ENCODE measurements at places on chromosomes 7 and 10.

GRCh38 chr10:50851884-50852671 is 33.3 kb downstream of the A1CF start:
- no peak for DNase-seq

DNA sequence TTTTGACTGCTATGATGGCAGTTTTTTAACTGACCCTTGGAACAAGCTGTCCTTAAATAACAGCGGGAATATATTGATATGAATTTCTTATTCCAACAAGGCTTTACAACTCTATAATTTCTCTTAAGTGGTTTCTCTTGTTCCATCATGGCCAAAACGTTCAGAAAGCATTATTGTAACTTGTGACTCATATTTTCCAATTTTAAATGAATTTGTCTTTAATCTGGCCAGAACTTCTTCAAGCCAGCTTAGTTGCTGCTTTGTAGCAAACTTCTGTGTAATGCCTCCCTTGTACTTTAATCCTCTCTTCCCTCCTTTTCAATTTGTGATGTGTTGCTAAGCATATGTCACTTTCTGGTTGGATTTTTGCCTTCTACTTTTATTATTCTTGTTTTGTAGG is 271.9 kb downstream of the KIF20B start:
- no peak for DNase-seq

GRCh38 chr10:26365681-26366358 is 72.3 kb upstream of the APBB1IP start:
- DNase-seq, result no peak

- peak; percentile 28 for DNase-seq
These were observed 579 bp downstream of the RBM33 start for GRCh38 chr7:155644971-155645509.

GRCh38 chr10:111986079-111986478 is 197.5 kb downstream of the GPAM start:
- DNase-seq, result no peak

DNA sequence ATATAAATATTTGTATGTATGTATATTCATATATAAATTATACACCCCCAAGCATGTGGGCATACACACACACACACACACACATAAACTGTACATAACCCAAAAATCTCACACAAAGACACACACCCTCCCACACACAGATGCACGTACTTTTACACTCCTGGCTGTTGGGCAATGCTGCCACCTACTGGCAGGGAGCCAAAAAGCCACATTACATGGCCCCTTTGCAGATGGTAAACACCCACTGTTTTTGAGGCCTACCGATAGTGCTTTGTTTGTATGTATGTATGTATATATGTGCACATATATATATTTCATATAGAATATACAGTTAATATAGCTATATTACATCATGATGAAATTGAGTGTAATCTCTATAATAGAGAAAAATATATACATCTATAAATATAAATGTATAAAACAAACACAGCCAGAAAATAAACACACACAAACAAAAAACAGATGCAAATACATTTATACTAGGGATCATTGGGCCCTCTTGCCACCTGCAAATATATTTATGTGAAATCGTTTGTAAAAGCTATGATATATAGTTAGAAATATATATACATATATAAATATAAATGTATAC is 120.1 kb upstream of the ACBD5 start:
- peak; percentile 86 for DNase-seq

- no peak for DNase-seq
These were observed 57.2 kb upstream of the PITRM1 start for GRCh38 chr10:3229815-3230214.

GRCh38 chr7:27409776-27410175 is 167.2 kb downstream of the EVX1 start:
- DNase-seq, result no peak

Data from T47D (cell line).